ENCODE measurements at places on chromosomes 16 and 17. TPM values are rescaled to one million over a fixed set of nuclear protein-coding genes. Genes with fewer than 3 reads are reported as not detected.

GPT2 gene
- total RNA-seq: 49.9 TPM

GJC1 gene
- total RNA-seq: 10.3 TPM

P3H4 gene
- 50.4 TPM for total RNA-seq

DLX4 gene
- 0.14 TPM for total RNA-seq

G6PC1 gene
- not detected for total RNA-seq

KRTAP3-1 gene
- not detected for total RNA-seq

PRSS33 gene
- not detected for total RNA-seq

CHD9 gene
- total RNA-seq: 23.7 TPM

ZSCAN10 gene
- total RNA-seq: not detected

CCL8 gene
- total RNA-seq: not detected

CLEC10A gene
- total RNA-seq: not detected

CCL16 gene
- total RNA-seq: not detected
